ENCODE measurements at places on chromosomes 2 and 18.

GRCh38 chr2:112031473-112032223, 23.4 kb upstream of the TMEM87B start:
- DNase-seq: no peak

- DNase-seq: peak; percentile 86
Observed at GRCh38 chr18:12597760-12598159, 60.1 kb downstream of the SPIRE1 start.

DNA sequence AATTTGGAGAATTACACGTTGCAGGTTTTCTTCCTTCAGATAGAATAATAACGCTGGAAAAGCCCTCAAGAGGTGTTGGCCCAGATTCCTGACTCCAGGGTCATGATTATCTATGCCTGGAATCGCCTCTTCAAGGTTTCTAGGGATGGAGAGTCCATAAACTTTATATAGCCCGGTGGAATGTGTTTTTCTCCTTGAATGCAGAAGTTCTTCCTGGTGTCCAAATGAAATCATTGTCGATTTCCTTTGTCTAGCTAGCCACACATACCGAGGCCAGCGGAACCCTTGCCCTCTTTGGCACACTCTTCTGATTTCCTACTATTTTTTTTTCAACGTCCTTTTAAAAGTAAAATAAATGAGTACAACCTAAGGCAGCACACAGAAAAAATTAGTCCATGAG, 117.8 kb downstream of the PID1 start:
- DNase-seq: no peak

DNA sequence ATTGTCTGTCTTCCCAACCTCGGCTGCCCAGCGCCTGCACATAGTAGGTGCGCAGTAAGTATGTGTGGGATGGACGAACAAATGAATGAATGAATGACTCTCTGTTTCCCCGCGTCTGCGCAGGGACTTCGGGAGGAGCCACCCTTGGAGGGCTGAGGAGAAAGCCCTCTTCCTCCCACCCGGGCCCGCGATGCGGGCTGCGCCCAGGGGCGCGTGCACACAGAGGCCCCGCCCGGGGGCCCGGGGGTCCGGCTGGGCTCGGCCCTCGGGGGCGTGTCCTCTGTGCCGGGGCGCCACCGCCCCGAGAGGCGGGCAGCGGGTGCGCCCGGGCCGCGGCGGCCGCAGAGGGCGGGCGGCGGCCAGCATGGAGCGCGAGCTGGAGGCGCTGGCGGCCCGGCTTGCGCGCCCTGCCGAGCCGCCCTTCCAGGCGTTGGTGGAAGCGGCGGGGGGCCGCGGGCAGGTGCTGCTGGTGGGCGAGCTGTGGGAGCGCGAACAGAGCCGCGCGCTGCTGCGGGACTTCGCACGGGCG, at the start of gene C2orf72:
C2orf72 (plus strand) TSS at position 322 of the 529 bp plus-strand sequence; CDS start at position 365, 43 bp downstream.
- DNase-seq: no peak

DNA sequence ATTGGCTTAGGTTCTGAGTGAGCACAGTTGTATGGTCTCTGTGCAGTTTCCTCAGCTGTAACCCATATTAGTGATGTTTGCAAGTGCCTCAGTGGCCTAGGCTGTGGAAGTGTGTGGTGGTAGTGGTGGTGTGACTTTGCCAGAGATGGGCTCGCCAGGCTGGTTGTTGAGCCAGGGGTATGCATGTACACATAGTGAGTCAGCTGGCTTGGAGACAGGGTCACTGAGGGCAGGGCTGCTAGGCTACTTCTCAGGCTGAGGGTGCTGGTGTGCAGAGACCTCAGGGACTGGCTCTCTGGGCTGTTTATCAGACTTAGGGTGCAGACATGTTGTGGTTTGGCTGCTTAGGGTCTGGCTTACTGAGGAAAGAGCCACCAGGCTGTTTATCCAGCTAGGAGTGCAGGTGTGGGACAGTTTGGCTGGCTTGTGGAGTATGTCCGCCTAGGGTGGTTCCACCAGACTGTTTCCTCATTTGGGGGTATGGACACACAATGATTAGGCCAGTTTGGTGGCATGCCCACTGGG, 15.0 kb downstream of the APLF start:
- DNase-seq: no peak

GRCh38 chr2:11123856-11124759, 31.2 kb upstream of the SLC66A3 start:
- no peak for DNase-seq

- no peak for DNase-seq
Observed at GRCh38 chr2:134124047-134124753, 129.7 kb upstream of the MGAT5 start.

GRCh38 chr2:134642938-134643337, 75.9 kb downstream of the TMEM163 start:
- DNase-seq: no peak

GRCh38 chr2:112048887-112049286, 6.2 kb upstream of the TMEM87B start:
- DNase-seq: no peak

DNA sequence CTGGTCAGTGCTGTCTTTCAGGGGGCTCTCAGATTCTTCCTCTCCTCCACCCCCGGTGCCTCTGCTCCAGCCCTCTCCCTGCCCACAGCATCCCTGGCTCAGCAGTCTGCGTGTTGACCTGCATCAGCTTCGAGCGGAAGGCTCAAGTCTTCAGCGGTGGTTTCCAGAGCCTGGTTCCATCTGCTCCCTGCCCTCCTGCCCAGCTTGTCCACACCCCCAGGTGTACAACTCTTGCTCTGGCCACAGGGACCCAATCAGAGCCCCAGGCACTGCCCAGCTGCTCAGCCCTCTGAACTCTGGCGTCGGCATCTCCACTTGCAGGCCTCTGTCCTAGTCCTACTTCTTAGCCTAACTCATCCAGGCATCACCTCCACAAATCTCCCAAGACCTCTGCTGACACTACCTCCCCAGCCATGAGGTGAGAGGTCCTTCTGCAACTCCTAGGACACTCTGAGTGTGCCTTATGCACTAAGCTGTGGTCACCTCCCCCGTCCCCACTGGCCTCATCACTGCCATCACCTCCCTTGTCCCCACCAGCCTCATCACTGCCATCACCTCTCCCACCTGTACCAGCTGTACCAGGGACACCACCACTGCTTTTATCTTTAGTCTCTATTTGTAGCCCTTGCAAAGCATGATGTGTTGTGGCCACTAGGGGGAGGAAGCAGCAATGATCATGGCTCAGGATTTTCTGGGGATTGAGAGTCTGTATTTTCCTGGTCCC, 60.9 kb downstream of the EDAR start:
- DNase-seq: no peak

DNA sequence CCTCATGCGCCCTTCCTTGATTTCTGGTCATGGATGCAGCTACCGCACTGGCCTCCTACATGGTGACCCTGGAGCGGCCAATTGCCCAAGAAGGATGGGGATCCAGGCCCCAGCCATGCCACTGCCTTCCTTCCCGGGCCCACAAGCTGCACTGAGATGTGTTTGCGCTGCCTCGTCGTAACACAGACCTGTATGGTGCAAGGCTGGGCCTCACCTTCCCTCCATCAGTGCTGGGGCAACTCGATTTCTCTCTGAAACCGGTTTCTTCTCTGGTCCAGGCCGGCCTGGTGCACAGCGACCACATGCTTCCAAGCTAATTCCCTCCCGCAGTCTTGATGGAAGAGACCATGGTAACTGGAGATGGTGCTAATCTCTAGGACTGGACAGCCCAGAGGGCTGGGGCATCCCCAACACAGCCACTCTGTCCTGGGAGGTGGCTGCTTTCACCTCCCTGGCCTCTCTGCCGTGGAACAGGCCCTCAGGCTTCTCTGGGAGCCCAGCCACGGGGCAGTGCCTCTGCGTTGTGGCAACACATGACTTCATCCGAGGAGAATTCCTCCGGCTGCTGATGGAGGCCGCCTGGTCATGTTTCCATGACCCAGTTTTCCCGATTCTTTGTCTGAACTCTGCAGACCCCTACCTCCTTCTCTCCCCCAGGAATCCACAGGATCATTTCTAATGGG, 184.2 kb downstream of the GLI2 start:
- no peak for DNase-seq

DNA sequence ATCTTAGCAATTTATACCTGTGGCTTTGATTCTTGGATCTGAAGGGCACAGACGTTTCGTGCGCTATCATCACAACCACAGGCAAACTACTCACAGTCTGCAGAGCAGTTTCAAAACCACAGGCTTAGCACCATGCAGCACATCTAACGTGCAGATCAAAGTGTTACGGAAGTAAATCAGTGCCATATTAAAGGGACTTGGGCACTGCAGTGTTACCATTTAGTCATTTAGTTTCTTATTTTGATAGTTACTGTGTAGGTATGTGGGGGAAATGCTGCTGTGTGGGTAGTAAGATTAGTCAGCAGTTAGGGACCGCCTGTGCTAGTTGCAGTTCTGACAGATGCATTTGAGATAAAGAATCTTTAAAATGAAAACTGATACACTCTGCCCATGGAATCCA, 384.0 kb downstream of the NBAS start:
- no peak for DNase-seq

DNA sequence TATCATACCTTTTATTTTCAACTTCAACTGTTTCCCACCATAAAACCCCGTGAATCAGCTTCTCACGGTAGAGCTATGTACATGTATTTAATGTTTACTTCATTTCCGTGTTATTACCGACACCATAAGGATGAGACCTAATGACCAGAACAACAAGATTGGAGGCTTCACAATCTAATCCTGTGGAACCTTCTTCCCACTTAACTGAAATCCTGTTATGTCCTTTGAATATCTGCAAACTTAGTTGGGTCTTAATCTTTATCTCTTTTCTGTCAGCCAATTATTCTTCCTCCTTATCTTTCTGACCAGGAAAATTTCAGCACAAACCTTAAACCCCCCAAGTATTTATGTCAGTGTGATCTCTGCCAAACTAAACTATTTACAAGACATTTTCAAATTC, 214.4 kb downstream of the TMX3 start:
- no peak for DNase-seq

GRCh38 chr2:69594341-69594740, 49.2 kb downstream of the AAK1 start:
- DNase-seq: no peak

DNA sequence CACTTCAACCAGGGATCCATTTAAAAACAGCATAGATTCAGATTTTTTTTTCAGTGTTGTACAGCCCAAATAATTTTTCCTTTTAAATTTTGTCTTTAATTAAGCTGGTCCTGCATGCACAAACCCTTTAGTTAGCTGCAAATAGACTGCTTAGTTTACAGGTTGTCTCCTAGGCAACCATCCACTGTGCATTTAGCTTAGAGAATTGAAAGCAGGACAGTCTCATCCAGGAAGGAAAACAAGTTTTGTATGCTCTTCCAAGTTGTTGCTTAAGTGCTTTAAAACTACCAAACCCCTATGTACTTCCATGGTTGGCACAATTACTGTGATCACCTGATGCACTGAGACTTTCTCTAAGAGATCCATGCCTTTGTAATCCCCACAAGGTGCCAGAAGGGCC, at the start of gene MAP3K19:
MAP3K19 (minus strand) TSS at position 148 of the 400 bp plus-strand sequence. CDS start 22,800 bp downstream, outside the sequence.
- no peak for DNase-seq

DNA sequence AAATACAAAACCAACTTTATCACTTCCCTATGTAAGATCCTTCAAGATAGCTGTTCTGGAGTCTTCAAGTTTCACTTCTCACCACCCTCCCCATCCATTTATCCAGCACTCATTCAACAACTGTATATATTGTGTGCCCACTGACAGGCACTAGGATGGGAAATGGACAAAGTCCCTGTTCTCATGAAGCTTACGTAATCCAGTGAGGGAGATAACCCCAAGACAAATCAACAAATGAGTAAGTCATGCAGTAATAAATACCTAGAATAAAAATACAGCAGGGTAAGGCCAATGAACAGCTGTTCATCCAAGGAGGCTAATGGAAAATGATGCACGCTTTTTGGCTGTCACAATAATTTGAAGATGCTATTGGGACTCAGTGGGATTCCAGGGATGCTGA, 133.8 kb downstream of the MEMO1 start:
- DNase-seq: no peak

DNA sequence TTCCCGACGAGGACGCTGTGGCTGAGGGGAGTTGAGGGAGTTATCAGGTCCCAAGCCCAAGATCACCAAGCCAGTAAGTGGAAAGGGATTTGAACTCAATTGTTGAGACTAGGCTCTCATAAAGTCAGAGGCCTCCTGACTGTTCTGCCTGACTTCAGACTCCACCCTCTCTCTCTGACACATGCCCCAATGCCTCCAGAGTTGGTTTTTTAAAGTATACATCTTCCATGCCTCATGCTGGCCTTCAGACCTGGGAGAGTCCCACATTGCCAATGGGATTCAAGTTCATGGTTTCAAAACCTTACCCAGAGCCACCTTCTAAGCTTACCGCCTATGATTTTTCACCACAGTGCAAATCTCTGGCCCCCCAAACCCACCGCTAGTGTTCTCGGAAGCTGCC, 100.8 kb downstream of the RTN4 start:
- no peak for DNase-seq

GRCh38 chr18:42414756-42415454, 459.9 kb downstream of the PIK3C3 start:
- no peak for DNase-seq

GRCh38 chr2:186771395-186771794, 77.5 kb downstream of the FAM171B start:
- peak; percentile 66 for DNase-seq

GRCh38 chr2:430291-431040, 142.6 kb upstream of the ALKAL2 start:
- no peak for DNase-seq

- DNase-seq: no peak
Observed at GRCh38 chr2:188596054-188596453, 304.4 kb downstream of the GULP1 start.
